ENCODE measurements at places on chromosomes 11 and 22.

GRCh38 chr11:9069256-9069655, 22.1 kb downstream of the SCUBE2 start:
- DNase-seq, result no peak

GRCh38 chr11:59053387-59053786, 32.7 kb upstream of the GLYATL1B start:
- DNase-seq, result peak; percentile 25

GRCh38 chr11:5689551-5689983, at the start of gene TRIM22:
TRIM22 (plus strand) TSS chr11:5689790; CDS start chr11:5696233, 6,443 bp downstream.
- DNase-seq, result peak; percentile 75

DNA sequence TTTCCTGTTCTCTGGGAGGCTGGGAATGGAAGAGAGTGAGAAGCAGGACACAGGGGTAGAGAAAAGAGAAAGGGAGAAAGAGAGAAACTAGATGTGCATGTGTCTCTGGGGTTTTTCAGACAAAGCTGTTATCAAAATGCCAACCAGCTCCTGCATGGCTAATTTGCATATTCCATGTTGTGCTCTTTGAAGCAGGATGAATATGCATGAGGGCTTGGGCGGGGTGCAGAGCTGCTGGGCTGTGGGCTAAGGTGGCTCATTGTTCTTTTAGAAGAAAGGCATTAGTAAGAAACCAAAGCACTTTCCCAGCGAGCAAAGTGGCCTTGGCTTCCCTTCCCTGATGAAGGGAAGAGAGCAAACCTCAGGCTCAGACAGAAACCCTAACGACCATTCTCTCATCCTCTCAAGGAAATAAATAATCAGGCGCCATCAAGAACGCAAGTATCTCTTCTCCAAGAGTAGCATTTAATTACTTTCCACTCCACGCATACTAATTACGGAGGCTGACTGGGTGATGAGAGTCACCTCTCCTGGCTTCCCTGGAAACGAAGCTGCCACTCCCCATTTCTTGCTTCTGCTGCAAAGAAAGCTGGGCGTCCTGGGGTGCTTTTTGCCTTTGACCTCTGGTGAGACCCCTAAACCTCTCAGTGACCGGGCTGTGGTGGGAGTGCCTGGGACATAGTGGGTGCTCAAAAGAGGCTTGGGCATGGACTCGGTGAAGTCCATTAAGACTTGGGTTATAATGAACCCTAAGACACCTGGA, 54.2 kb downstream of the FEZ1 start:
- no peak for DNase-seq

GRCh38 chr11:65132988-65133700, 1.2 kb downstream of the SYVN1 start:
- peak; percentile 67 for DNase-seq

DNA sequence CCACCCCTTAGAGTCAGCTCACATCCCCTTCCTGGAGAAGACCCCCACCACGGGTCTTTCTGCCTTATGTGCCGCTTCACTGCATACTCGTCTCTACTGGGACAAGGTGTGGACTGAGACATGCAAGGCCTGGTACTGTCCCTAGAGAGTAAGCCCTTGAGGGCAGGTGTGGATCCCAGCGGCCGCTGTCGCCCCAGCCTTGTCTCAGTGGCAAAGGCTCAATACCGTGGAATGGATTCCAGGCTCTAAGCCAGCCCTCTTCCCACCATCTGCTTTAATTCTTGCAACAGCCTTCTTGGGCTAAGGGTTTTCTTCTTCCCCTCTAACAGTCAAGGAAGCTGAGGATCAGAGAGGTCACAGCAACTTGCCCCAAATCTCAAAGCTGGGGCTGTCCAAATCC, 220.3 kb downstream of the CEP164 start:
- no peak for DNase-seq

DNA sequence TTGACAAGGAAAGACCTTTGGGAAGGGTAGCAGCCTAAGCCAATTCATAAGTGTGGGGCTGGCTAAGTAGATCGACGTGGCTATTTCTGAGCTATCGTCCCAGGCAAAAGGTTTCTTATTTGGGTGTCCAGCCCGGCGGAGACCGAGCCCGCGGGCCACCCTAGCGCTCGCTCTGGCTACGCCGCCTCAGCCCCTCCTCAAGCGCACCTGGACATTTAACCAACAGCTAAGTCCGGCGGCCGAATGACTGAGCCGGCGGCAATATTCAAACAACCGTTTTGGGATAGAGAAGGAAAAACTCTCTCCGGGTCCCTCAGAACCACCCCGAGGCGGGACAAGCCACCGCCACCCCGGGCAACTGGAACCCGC, 457 bp downstream of the RNF141 start:
- DNase-seq, result peak; percentile 46

DNA sequence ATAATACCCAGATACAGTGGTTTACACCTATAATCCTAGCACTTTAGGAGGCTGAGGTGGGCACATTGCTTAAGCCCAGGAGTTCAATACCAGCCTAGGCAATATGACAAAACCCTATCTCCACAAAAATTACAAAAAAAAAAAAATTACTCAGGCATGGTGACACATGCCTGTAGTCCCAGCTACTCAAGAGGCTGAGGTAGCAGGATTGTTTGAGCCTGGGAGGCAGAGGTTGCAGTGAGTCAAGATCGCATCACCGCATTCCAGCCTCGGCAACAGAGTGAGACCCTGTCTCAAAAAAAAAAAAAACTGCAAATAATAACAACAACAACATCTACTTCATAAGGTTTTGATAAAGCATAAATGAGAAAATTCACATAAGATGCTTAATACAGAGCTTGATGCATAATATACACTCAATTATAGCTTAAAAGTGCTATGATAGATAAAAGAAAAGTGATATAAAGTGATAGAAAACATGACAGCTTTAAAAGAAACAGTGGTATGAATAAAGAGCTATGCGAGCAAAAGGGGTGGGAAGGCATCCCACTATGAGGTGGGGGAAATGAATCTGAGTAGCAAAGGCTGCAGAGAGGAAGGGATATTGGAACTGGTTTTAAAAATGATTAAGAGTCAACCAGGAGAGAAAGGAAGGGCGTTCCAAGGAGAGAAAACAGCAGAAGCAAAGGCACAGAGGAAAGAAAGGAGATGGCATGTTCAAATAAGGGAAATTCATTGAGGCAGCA, 197.6 kb downstream of the KIF18A start:
- DNase-seq, result peak; percentile 76

GRCh38 chr11:69044111-69045013, 4.4 kb upstream of the TPCN2 start:
- peak; percentile 41 for DNase-seq

- peak; percentile 79 for DNase-seq
Measured at GRCh38 chr22:25488244-25489020, 76.0 kb upstream of the GRK3 start.

GRCh38 chr22:45843031-45843430, 133.9 kb downstream of the WNT7B start:
- DNase-seq, result no peak

GRCh38 chr11:17294033-17294432, 17.5 kb downstream of the NUCB2 start:
- DNase-seq, result no peak

DNA sequence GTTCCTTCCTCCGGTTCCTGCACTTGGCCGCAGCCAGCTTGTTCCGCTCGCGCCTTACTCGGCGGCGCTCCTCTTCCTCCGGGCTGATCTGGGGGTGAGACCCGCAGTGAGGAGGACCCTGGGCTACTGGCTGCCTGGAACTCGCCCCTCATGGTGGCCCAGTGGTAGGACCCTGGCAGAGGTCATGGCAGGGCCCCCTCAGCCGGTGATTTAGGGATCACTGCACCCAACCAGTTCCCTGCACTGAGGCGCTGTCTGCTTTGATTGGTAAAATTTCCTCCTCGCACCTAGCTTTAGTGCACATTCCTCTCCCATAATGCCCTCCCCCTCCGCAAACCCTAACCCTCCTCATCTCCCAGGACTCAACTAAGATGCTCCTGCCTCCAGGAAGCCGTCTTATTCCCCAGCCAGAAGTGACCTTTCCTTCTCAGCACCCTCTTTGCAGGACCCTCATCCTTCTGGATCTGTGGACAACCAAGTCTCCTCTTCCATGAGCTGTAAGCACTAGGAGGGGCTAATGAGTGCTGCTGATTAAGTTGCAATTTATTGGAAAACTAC, 3.6 kb downstream of the CCDC85B start:
- DNase-seq, result no peak

DNA sequence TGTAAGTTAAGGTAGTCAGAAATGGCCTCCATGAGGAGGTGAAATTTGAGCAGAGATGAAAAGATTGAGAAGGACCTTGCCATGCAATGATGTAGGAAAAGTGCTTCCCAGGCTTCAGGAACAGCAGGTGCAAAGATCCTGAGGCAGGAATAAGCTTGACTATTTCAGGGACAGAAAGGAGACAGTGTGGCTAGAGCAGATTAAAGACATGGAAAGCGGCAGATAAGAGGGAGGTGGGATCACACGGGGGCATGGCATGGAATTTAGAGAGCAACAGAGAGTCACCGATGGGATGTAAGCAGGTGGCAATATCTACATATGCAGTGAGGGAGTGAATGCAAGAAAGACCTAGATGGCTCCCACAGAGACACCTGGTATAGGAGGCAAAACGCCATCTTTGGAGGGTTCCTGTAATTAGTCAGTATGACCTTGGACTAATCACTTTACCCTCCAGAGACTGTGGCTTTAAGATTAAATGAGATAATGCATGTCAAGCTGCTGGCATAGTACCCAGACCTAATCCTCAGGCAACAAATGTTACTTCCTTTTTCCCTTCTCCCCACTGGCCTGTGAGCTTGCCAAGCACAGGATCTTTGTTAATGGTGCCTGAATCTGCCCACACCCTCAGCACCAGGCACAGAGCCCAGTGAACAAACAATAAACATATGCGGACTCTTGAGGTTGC, 24.6 kb upstream of the ACER3 start:
- DNase-seq, result no peak

DNA sequence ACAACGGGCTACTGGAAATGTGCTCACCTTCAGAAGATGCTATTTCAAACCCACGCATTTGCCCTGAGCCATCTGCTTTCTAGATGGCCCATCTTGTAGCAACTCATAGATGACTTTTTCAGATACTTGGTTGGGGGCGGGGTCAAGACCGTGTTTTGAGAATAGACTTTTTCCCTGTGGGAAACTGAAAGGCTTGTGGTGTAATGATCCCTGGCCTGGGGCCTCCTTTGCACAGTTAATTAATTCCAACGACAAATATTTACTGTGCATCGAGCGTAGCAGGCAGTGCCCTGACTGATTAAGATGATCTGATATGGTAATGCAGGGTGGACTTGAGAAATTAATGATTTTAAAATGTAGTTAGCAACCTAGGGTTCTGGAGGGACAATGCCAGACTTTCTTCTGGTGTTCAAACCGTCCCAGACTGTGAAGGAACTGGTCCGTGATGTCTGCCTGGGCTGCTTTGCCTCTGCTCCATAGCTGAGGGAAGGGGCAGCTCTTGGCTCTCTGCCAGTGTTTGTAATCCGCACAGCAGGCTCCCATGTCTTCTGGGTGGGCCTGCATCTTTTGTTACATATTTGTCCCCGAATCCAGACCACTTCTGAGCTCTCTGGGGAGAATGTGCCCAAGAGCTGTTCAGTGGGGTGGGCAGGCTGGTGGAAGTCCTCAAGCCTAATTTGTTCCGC, 84.8 kb downstream of the ADAMTS15 start:
- DNase-seq, result no peak

GRCh38 chr11:11577932-11578911, 43.6 kb downstream of the GALNT18 start:
- DNase-seq, result no peak

DNA sequence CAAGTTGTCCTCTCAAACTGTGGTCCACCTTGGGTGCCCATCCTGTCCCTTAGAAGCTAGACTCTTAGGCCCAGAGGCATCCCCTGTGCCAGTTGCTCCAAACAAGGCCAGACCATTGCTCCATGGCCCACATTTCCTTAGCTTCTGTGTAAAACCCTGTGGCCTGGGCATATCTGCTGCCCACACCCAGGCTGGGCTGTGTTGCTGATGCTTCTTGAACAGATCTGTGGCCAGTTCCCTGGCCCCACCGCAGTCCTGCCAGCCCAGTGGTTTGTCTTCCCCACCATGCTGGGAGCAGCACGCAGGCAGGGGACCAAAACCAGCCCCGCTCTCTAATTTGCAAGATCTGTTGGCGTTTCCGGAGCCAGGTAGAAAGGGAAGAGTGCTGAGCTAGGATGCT, 72.2 kb downstream of the CSNK2A3 start:
- no peak for DNase-seq

- no peak for DNase-seq
Measured at GRCh38 chr11:44940404-44940803, 10.3 kb downstream of the TP53I11 start.

DNA sequence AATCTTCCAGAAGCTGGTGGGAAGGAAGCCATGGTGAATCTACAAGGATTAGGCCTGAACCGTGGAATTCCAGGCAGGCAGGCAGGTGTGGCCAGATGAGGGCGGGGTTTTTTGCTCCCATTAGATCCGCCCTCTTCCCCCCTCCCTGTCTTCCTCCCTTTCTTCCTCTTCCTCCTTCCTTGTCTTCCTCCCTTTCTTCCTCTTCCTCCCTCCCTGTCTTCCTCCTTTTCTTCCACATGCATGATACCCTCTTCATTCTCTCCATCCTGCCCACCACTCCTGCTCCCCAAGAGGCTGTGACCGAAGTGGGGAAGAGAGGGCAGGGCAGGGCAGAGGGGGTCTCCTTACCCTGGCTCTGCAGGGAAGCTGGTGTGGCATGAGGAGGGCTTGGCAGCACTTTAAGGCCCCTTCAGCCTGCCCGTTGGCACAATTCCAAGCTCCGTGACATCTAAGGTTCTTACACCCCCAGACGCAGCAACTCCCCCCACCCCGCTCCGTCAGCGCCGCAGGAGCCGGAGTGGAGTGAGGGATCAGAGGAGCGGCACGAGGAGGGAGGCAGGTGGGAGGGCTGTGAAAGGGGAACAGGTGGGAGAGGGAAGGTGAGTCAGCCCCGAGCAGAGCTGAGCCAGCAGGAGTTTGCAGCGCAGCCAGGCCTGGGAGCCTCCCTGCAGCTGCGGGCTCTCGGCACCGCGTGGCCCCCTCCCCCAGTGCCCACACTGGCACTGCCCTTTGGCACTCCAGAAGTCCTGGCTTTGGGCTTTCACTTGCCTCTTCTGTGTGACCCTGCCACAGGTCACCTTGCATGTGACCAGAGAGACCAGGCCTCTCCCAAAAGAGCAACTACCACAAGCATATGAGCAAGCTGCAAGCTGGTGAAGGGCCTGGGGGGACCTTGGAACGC, 32.1 kb downstream of the KCNJ4 start:
- no peak for DNase-seq

DNA sequence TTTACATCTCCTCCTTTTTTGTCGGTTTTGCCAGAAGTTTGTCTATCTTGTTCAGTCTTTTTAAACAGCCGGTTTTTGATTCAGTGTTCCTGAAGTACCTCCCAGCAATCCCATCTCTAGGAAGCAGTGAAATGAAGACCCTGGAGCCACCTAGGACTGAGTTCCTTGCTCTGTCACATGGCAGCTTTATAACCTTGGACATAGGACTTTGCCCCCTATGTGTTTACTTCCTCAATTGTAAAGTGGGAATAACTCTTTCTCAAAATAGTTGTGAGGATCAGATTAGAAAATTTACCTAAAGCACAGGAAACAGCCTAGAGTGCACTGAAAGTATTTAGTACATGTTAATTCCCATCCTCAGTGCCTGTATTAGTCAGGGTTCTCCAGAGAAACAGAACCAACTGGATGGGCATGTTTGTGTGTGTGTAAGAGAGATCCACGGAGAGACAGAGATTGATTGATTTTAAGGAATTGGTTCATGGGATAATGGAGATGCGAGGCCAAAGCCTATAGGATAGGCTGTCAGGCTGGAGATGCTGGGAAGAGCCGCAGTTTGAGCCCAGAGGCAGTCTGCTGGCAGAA, 20.0 kb downstream of the FAM83F start:
- DNase-seq, result peak; percentile 80

- no peak for DNase-seq
Measured at GRCh38 chr11:75350122-75350742, 1.2 kb downstream of the ARRB1 start.
